ENCODE measurements at places on chromosomes 4 and X.

GRCh38 chr4:41029098-41029497, 185.2 kb downstream of the APBB2 start:
- DNase-seq = no peak

GRCh38 chrX:123648028-123648810, 84.6 kb downstream of the THOC2 start:
- no peak for DNase-seq

DNA sequence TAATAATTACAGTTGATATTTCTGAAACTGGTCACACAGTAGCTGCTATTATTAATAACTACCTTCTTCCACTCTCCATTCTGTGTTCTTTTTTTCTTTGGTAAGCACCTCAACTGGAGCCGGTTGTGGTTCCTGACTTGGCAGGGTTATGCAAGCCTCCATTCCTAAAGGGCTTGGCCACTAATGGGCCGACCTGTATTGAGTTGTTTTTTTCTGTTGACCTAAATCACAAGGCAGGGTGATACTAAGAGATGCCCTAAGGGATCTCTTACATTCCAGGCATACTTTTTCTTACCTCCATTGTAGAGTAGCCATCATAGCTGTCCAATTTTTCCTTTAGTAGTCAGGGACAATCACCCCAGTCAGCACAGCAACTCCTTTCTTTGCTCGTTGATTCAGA, 1295.8 kb upstream of the ADGRL3 start:
- no peak for DNase-seq

DNA sequence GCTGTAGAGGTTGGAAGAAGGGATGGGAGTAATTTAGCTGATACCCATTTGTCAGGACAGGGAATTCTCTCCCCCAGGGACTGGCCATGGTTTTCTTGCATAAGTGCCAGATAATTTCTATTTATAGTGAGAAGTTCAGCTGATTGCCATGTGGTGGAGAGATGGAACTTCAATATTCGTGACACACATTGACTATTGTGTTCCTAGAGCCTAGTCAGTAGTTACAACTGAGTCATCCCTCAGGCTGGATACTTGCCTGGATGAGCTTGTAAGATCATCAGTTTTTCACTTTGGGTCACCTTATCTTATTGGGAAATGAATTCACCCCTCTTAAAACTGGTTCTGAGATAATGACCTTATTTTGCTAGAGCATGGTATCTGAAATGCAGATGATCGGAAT, 32.2 kb downstream of the CFAP299 start:
- no peak for DNase-seq

DNA sequence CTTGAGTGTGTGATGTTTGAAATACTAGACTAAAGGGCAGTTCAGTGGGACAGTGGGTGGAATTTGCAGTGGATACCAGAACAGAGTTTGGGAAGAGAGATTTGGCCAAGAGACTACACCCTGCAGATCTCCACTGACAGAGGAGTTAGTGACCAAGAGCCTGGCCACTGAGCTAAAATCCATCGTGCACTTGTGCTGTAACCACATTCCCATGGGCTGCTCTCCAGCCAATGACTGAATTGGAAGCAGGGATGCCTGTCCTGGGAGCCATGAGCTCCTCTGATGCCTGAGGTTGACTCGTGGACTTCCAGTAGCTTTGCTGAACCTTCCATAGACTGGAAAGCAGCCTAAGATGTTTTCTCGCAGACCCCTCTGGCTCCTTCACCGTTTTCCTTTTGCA, 296.1 kb downstream of the TRIML1 start:
- DNase-seq = no peak

GRCh38 chr4:17765514-17766286, 15.7 kb downstream of the FAM184B start:
- DNase-seq = no peak

- DNase-seq = no peak
Observed at GRCh38 chr4:61468024-61468720, 268.0 kb downstream of the ADGRL3 start.

GRCh38 chr4:173130687-173131086, 37.9 kb upstream of the GALNT7 start:
- no peak for DNase-seq

- no peak for DNase-seq
Observed at GRCh38 chr4:80017125-80017854, 55.7 kb downstream of the ANTXR2 start.

DNA sequence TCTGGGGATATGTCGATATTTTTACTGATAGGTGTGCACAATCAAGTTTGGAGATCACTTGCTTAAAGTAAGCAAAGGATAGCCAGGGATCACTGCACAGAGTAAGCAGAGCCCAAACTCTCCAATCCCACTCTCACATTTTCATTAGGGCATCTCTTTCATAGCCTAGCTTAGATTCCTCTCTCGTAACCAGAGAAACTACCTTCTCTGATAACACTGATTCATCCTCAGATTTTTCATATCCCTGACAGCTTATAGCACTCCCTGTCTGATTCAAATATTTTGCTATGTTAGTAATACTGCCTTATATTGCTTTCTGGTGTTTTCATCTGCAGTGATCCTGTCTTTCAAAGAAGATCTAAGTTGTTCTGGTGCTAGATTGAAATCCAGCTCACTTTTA, 123.7 kb downstream of the CBLL2 start:
- no peak for DNase-seq

- DNase-seq = no peak
Observed at GRCh38 chrX:117969782-117970181, 146.8 kb downstream of the KLHL13 start.
